ENCODE measurements at places on chromosomes 16 and 17.

- no peak for DNase-seq
Observed at GRCh38 chr16:10946308-10946707, 1.9 kb downstream of the CLEC16A start.

DNA sequence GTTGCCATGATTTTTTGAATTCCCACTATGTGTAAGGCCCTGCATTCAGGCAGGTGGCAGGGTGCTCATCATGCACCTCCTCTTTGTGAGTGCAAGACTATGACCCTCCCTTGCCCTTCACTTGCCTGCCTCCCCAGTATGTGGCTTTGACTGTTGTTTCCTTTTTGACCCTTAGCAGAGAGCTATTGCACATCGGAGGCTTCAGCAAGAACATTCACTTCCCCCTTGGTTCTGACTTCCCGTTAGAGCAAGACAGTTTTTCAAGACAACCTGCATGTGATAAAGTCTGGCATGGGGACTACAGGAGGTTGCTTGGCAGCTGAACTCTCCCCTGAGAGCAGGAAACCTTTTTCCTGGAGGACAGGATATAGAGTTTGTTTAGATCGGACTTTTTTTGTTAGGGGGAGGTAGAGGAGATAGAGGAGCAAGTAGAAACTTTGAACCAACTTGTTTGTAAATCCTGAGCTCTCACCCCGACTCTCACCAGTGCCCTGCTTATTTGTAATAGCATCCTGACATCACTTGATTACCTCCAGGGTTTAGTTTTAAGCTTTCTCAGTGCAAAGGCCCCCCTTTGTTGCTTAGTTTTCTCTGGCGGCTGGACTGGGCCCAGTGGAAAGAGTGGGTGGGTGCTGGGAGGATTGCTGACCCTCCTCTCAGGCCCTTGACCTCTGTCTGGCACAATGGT, 34.3 kb downstream of the LIMD2 start:
- no peak for DNase-seq

DNA sequence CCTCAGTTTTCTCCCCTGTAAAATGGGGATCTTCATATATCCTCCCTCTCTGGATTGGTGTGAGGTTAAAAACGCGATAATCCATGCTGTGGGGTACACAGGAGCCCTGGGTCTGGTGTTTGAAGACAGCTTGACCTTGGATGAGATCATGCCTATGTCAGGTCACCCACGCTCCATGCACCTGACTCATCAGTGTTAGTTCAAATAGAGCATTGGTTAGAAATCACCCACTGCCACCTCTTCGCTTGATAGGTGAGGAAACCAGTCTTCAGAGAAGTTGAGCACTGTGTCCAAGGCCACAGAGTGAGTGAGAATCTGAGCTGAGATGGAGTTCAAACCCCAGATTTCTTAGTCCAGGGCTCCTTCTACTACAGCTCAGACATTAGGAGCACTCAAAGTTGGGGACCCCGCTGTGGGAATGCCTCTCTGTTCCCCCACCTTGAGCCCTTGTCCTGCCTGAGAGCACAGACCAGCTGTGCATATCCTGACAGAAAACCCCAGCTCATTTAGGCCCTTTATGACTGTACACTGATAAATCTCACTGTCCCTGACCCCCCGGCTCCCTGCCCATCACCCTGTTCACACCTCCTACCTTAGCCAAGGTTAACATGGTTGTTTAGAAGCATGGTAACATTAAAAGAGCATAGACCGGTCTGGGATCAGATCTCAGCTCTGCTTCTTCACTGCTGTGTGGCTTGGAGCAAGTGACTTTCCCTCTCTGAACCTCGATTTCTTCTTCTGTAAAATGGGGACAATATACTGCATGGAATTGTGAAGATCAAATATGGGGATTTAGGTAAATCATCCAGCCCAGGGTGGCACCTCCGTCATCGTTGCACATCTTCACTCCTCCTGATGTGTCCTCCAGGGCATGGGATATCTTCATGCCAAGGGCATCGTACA, 22.4 kb upstream of the LGALS9 start:
- no peak for DNase-seq

DNA sequence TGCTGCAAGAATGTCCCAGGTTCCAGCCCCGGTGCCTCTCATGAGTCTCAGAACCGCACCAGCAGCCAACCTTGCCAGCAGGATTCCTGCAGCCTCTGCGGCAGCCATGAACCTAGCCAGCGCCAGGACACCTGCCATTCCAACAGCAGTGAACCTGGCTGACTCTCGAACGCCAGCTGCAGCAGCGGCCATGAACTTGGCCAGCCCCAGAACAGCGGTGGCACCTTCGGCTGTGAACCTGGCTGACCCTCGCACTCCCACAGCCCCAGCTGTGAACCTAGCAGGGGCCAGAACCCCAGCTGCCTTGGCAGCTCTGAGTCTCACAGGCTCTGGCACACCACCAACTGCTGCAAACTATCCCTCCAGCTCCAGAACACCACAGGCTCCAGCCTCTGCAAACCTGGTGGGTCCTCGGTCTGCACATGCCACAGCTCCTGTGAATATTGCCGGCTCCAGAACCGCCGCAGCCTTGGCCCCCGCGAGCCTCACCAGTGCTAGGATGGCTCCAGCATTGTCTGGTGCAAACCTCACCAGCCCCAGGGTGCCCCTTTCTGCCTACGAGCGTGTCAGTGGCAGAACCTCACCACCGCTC, 9.8 kb downstream of the ELOB start:
- DNase-seq = peak; percentile 35

DNA sequence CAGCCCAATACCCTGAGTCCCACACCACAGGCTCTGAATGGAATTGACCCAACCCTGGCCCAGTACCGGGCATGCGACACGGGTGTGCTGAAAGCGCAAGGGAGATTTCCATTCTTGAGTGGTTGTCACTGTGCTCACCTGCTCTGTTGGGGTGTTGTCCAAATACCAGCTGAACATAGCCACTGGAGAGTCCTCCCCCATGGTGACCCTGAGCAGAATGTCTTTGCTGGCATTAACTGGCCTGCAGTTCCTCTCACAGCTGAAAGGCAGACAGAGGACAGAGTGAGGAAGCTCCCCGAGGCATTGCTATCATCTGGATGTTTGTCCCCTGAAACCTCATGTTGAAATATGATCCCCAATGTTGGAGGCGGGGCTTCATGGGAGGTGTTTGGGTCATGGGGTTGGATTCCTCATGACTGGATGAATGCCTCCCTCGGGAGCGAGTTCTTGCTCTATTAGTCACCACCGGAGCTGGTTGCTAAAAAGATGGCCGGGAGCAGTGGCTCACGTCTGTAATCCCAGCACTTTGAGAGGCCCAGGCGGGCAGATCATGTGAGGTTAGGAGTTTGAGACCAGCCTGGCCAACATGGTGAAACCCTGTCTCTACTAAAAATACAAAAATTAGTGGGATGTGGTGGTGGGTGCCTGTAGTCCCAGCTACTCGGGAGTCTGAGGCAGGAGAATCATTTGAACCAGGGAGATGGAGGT, 57.3 kb upstream of the BCO1 start:
- DNase-seq = peak; percentile 98

GRCh38 chr17:3766779-3767178, 34.2 kb downstream of the ITGAE start:
- no peak for DNase-seq

DNA sequence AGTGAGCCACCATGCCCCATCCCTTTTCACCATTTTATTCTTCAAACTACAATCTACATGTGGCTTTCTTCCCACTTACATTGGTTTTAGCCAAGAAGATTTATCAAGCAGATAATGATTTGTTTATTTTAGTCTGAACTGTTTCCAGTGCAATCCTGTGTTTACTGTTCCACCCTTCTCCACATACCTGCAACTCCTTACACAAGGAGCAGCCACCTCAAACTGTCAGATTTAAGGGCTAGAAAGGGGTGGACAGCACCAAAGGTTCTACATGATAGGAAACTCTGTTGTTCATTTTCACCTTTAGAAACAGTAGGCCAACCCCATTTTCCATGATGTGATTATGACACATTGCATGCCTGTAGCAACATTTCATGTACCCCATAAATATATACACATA, 1.9 kb downstream of the RUNDC1 start:
- DNase-seq = no peak

GRCh38 chr17:74158761-74159160, 44.7 kb upstream of the RPL38 start:
- DNase-seq = no peak

Data from fibroblast of mammary gland (primary cell).